ENCODE measurements at places on chromosomes 3 and 15. TPM values are rescaled to one million over a fixed set of nuclear protein-coding genes. Genes with fewer than 3 reads are reported as not detected.

IMPG2 gene
- total RNA-seq = 0.23 TPM

A4GNT gene
- not detected for total RNA-seq

GRK7 gene
- not detected for total RNA-seq

NR2E3 gene
- not detected for total RNA-seq

OIP5 gene
- total RNA-seq = 0.46 TPM

BTBD1 gene
- total RNA-seq = 145 TPM

CPN2 gene
- 1.6 TPM for total RNA-seq

GLDN gene
- 19.8 TPM for total RNA-seq
